Activated naive CD8-positive, alpha-beta T cell treated with anti-CD3 and anti-CD28 coated beads, Interleukin-2, amount 50 U/mL, for 16 hours (primary cell): ENCODE measurements at places on chromosomes 3 and 15.

- DNase-seq, result no peak
Measured at GRCh38 chr3:37904601-37905000, 42.9 kb downstream of the CTDSPL start.

DNA sequence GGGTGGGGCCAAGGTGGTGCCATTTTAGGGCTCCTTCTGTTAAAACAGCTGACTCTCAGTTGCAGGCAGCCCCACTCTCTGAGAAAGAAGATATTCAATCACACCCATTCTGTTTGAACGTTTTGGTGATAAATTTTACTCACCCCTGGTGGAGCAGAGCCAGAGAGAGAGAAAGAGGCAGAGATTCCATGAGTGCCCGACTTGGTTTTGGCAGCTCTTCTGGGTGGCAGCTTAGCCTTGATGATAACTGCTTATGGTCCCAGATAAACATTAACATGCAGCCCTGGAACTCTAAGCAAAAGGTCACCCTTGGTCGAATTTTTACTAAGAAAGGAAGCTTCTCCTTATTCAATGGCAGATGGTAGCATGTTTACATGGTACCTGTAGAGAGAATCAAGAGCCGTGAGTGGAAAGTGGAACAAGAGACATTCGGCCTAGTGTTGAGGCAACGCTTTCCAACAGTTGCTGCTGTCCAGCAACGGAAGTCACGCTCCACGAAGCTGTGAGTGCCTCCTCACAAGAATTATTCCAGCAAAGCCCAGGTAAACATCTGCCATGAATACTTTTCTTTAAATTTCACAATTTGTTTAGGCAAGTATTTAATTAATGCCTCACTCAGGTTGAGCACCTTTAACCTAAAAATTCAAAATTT is 530.6 kb upstream of the ROBO2 start:
- no peak for DNase-seq

DNA sequence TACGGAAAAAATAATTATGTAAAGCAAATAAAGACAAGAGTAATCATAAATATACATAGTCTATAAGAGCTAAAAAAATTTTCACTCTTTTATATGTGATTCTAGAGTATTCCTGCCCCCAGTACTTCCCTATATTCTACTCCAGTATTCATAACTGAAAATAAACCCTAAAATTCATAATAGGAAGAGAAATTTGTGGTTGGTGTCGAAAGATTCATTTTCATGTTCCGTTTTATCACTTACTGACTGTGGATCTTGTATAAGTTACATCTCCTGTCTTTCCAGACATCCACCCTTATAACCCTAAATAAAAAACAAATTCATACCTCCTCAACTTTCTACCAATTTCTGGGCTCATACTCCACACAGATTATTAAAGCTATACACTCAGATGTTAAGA is 16.0 kb upstream of the MBNL1 start:
- DNase-seq, result no peak

GRCh38 chr15:98000249-98001203 is 40.0 kb downstream of the ARRDC4 start:
- no peak for DNase-seq

DNA sequence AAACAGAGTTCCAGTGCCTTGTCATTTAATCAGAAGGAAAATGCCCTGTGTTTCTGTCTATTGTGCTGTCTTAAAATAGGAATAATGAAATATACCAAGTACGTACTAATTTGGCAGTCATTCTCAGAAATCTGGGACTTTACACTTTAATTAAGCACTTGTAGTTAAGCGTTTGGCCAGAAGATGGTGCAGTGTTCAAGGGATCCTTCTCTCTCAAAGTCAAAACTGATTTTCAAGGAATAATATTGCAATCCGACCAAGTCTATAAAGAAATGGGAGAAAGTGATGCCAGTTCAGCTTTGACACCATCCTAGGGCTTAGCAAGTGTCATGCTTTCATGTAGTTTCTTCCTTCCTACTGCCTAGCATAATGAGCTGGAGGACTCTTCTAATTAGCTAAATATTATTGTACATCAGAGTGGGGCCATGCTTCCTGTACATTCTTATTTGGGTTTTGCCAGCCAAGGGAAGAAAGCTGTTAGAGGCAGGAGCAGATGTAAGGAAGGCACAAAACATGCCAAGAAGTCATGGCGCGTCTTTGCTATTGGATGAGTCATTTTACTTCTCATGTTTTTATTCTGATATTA is 64.8 kb downstream of the SAMMSON start:
- DNase-seq, result no peak

DNA sequence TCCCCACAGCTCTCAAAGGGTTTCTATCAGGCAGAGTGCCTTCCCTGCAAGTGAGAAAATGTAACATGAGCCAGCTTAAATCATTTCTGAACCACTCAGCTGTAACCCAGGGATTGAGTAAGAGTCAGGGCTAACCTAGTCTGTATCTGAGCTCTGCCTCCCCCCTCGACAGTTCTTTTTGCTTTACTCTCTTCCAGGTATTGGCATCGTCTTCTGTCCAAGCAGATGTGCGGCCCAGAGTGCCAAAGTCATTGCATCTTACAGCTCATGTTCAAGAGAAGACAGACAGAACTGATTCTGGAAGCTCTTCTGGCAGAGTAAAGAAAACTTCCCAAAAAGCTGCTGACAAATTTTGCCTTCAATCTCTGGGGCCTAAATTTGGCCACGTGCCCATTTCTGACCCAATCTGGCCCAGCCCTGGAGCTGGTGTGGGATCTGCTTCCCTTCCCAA is 74.8 kb downstream of the ABHD5 start:
- DNase-seq, result no peak

DNA sequence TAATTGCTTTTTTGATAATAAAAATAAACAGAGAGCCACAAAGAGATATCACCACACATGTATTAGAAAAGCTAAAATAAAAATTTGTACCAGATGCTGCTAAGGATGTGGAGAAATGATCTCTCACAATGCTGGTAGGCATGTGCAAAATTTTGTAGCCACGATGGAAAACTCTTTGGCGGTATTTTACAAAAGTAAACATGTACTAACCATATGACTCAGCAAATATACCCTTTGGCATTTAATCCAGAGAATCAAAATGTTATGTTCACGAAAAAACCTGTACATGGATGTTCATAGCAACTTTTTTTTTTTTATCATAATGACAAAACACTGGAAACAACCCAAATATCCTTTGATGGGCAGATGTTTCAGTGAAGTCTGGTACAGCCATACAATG is 261.2 kb downstream of the LPP start:
- DNase-seq, result no peak

DNA sequence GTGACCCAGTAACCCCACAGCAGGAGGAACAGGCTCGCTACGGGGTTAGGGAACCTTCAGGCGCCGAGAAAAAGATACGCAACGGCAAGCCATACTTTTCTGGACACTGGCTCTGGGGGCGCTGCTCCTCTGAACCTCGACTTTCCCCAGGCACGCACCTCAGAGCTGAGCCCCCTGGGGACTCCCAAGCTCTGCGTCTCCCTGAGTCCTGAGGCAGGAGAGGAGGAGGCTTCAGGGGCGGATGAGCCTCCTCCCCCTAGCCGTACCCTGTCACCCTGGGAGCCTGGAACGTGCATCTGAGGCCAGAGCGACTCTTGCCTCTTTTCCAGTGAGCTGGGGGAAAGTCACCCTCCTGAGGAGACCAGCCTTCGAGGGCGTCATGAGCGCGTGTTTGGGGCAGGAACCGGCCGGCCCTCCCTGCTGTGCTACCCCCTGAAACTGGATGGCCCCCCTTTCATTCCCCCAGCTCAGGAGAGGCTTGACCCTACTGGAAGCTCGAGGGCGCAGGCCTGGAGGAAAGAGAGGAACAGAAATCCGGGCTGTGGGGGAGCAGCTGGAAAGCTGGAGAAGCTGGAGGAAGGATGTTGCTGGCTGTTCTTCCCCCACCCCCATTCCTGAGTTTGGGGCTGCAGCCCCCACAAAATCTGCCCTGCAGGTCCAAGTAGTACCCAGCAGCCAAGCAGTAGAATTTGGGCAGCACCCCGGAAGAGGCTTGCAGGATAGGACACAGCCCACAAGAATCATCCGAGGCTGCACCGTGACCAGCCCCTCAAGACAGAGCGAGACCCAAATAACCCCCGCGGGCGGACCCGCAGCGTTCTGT is 25.1 kb upstream of the POLG start:
- no peak for DNase-seq

GRCh38 chr3:167700926-167701325 is 33.8 kb downstream of the PDCD10 start:
- DNase-seq, result no peak

- no peak for DNase-seq
Measured at GRCh38 chr3:152339881-152340505, 71.3 kb downstream of the MBNL1 start.

DNA sequence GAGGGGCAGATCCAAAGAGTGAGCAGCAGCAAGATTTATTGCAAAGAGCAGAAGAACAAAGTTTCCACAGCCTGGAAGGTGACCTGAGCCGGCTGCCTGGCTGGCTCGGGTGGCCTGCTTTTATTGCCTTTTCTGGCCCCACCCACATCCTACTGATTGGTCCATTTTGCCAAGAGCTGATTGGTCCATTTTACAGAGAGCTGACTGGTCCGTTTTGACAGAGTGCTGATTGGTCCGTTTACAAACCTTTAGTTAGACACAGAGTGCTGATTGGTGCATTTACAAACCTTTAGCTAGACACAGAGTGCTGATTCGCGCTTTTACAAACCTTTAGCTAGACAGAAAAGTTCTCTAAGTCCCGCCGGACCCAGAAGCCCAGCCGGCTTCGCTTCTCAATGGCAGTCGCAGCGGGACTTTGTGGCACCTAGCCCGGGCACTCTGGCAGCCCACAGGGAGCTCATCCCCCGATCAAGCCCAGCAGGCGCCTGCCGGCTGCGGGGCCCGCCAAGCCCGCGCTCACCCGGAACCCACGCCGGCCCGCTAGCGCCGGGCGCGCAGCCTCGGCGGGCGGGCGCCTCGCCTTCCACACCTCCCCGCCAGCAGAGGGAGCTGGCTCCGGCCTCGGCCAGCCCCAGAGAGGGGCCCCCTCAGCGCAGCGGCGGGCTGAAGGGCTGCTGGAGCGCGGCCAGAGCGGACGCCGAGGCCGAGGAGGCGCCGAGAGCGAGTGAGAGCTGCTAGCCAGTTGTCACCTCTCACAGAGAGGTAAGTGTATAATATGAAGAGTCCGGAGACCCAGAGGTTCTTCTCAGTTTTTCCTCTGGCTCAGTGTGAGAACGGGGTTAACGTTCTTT is 339.2 kb downstream of the CHL1 start:
- no peak for DNase-seq

DNA sequence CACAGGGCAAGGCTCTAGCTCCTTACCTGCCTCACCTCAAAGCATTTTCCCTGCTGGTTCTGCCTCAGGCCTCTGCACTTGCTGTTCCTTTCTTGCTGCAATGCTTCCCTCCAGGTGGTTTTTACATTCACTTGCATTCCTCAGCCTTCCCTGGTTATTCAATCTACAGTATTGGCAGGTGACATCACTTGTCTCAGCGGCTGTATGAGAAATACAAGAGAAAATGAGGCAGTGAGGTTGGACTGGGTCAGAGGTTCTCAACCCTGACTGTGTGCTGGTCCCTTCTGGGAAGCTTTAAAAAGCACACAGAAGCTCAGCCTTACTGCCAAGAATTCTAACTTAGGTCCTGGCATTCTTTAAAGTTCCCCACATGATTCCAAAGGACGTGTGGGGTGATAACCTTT is 26.7 kb downstream of the SIAH2 start:
- DNase-seq, result no peak

- DNase-seq, result no peak
Measured at GRCh38 chr3:60081381-60082095, 1031.7 kb upstream of the CFAP20DC start.

DNA sequence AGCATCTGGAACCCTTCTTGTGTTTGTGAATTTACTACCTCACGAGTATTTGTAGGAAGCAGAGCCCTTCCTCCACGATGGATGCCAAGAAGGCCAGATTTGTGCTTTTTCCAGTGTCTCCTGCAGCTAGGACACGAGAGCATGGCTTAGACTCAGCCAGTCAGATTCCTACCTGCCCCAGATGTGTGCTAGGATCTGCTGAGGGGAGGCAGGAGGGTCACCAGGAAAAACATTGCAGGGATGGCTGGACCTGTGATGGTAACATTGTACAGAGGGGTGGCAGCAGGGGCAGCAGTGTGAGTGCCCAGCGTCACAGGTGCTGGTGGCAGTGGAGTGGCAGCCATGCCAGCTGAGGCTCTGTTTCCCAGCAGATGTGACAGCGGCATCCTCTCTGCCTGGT is 285.3 kb downstream of the FAM43A start:
- DNase-seq, result no peak

DNA sequence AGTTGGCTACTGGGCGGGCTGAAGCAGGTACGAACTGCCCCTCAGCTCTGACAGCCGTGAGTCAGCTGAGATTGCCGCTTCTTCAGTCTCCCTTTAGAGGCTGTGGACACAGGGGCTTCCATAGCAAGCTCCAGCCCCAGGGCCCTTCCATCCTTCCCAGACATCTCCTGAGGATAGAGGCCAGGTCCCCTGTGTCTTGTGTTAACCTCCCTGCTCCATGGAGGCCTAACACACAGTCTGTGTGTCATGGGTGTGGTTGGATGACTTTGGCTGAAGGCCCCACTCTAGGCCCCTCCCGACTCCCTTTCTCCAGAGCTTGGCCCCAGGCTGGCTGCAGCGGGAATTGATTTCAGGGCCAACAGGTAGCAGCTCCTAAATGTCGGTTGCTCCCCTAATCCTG is 116.1 kb upstream of the TLE3 start:
- DNase-seq, result no peak

DNA sequence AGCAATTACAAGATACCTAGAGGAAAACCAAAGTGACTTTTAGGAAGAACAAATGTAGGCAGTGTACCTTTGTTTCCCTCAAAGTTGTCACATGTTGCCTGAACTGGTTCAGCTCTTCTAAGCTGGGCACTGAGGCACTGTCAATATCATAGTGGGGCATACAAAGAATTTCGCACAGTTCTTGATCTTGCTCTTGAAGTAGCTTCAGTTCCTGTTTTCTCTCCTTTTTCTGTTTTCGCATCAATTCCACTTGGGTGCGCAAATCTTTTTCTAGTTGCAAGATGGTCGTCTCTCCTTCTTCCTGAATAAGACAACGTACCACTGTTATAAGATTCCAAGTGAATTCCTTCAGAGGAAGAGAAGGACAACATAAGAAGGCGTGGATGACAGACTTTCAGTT is 12.7 kb downstream of the PRC1 start:
- DNase-seq, result no peak

DNA sequence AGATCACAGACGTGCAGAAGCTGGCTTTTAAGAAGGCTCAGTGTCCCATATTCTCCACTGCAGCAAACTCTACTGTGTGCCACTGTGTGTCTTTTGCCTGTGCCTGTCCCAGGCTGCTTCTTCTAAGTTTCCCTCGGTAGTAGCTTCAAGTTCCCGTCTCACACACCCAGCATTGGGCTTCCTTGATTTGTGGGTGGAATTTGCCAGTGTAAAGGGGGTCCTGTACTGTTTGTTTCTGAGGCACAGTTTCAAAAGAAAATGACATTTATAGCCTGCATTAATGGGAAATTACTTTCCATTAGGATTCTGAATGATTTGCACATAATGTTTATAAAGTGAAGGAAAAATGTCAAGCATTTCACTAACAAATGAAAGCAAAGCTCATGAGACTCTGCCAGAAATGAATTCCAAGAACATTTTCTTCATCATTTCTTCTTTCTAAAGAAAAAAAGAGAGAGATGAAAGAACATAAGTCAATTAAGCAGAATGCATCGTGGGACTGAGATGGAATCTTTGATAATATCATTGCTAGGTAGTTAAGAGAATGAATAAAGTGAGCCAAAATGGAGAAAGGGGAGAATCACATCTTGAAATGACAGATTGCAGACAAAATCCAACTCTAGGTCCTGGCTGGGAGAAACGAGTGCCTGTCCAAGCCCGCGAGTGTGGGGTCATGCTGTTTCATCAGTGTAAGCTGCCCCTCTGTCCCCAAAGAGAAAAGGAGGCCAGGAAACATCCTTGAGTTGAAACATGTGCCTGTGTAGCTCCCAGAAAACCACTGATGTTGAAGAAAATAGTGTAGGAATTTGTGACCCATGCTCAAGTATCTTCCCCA is 48.6 kb upstream of the ADAMTSL3 start:
- no peak for DNase-seq
